Stimulated activated CD4-positive, alpha-beta T cell treated with anti-CD3 and anti-CD28 coated beads, Interleukin-2, amount 100 ng/mL, for 4 hours (primary cell): ENCODE measurements at places on chromosomes 3 and 15.

DNA sequence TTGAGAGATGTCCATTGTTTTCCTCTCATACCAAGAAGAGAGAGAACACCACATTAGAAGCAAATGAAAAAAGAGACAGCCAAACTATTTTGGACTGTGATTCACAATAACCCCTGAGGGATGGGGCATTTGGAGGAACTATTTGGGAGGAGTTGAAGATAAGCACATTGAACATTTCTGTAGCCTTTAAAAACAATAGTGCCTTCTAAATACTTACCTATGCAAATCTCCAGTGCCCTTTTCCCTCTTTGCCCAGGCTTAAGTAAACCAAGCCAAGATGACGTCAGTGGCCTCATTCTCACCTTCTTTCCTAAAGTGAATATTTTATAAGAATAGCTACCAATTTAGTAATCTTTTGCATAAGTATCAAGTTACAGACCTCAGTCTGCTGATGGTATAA is 89.7 kb upstream of the COL8A1 start:
- DNase-seq = no peak

- no peak for DNase-seq
These were observed 119.2 kb downstream of the FHIT start for GRCh38 chr3:61132062-61132461.

GRCh38 chr3:56196700-56197099 is 271.6 kb downstream of the ERC2 start:
- no peak for DNase-seq

GRCh38 chr3:129770604-129771003 is 122.9 kb downstream of the TMCC1 start:
- DNase-seq = no peak

DNA sequence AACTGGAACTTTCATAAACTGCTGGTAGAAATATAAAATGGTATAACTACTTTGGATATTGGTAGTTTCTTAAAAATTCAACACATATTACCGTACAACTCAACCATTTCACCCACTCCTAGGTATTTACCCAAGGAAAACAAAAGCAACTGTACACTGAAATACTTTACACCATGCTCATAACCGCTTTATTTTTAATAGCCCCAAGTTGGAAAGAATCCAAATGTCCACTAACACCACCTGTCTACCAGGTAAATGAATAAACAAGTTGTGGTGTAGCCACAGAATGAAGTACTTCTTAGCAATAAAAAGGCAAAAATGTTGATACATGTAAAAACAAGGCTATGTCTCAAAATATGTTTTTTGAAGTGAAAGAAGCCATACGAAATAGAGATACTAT is 215.9 kb upstream of the PEX5L start:
- DNase-seq = no peak

GRCh38 chr3:129560269-129560787 is 17.4 kb downstream of the H1-8 start:
- no peak for DNase-seq

DNA sequence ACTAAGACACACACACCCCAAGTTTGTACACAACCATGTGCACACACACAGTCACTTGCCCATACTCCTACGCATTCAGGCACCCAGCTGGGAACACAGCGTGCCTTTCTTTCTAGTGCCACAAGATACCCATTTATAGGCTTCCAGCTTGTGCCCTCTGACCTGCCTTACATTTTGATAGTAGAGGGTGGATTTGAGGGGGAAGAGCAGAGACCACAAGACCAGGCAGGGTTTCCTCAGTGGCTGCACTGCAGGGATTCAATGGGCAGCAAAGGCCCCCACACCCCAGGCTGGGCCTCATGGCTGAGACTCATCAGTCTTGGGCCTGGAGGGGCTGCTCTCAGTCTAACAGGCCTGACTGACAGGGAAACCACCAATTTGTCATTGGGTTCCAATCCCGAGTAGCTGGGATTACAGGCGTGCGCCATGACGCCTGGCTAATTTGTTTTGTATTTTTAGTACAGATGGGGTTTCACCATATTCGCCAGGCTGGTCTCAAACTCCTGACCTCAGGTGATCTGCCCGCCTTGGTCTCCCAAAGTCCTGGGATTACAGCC is 18.8 kb upstream of the ANKDD1A start:
- DNase-seq = no peak
